ENCODE measurements at places on chromosomes 3 and 15.

DNA sequence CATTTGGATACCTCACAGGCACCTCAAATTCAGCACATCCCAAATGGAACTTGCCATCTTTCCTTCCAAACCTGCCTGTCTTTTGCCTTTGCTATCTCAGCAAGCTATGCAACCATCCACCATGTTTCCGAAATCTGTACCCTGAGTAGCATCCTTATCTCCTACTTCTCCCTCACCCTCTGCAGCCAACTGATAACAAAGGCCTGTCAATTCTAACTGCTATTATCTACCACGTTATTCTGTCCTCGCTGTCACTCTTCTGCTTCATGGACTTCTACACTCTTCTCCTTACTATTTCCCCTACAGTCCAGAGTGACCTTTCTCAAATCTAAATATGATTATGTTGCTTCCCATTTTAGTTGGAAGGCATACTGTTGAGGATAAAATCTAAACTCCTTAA lies 25.5 kb upstream of the TAFA4 start:
- no peak for DNase-seq

- no peak for DNase-seq
These were observed 2.2 kb upstream of the MLF1 start for GRCh38 chr3:158568784-158569183.

- DNase-seq: no peak
These were observed 183.8 kb upstream of the KCNMB2 start for GRCh38 chr3:178352326-178353005.

GRCh38 chr15:72426753-72427152 lies 28.6 kb downstream of the TMEM202 start:
- DNase-seq: no peak

DNA sequence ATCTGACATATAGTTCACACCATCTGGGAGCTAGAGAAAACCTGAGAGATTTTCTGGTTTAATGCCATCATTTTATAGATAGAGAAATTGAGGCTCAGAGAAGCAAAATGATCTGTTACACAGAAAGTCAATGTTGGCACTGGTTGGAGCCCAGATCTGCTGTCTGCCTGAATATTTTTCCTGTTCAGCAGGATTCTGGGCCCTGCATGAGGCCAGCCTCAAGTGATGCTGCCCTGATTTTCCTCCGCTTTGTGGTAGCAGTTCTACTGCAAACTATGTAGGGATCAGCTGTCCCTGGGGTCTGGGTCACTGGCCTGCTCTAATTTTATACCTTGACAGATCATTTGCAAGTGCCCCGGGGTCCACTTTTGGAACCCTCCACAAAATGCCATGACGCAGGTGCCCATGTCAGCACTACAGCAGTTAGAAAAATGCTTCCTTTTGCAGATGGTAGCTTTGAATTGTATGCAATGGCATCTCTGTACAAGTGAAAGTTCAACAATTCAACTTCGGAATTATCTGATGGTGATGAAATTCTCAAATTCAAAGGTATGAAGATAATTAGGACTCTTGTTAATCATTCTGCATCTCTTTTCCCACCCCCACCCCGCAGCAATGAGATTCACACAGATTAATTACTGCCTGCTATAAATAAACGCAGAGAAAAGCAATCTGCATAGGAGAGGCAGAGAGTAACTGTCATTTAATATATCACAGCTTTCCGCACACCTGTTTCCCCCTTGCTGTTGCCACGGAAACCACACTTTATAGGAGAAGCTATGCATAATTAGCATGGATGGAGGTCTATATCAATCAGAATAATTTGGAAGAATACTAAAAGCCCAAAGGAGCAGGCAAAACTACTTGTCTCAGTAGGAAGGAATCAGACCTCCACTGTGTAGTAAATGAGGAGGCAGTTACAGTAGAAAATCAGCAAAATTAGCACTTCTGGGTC lies 222.6 kb downstream of the PDCD6IP start:
- no peak for DNase-seq

- DNase-seq: peak; percentile 17
These were observed 1.6 kb downstream of the NXPE3 start for GRCh38 chr3:101780661-101781060.

DNA sequence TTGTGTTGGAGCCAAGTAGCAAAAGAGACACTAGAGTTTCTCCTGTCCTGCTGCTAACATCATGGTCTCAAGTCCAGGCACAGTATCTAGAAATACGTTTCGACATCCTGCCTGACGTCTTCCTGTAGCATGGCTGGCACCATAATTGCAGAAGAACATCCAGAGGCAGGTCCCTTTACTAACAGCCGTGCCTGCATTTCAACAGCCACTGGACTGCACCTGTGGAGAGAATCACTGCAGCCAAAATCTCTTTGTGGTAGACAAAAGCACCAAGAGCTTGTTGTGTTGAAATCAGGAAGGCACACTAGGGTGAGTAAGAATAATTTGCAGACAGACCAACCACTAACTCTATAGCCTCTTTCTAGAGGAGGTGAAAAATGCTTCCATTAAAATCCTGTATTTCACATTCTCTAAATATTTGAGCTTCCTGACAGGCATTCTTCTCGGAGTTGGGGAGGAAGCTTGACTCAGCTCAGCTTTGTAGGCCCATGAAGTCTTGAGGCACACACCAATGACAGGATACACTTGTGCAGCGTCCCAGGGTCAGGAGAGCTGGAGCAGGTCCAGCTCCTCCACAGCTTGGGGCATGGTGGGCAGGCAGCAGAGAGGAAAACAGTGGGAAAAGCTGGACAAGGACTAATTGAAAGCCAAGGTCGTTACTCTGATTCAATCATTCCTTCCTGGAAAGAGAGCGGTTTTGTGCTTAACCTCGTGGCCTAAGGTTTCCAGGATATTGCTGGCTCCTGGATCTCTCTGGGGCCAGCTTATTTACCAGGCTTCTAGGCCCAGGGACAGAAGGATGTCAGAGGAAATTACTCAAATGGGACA lies 244.9 kb downstream of the FAM43A start:
- peak; percentile 51 for DNase-seq

- no peak for DNase-seq
These were observed 229.7 kb upstream of the EIF1B start for GRCh38 chr3:40079847-40080240.

- no peak for DNase-seq
These were observed 372.3 kb downstream of the SV2B start for GRCh38 chr15:91472316-91472756.

DNA sequence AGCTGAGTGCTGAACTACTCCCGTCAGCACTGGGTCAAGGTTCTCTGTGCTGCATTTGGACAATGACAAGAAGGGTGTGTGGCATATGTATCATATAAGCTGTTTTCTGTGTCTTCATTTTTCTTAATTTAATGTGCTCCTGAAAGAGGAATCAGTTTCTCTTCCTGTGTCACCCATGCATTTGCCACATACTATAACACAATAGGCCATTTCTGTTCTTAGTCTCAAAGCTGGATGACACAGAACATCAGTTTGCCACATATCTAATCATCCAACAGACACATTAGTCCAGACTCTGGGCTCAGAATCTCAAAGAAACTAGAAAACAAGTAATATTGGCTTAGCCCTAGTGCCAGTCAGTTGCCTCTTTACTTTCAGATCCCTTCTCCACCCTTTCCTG lies 34.1 kb downstream of the CEP19 start:
- no peak for DNase-seq

- DNase-seq: peak; percentile 58
These were observed 706 bp downstream of the DVL3 start for GRCh38 chr3:184155644-184156521.

- DNase-seq: no peak
These were observed 96.5 kb upstream of the MYO5C start for GRCh38 chr15:52392008-52392687.

Data from 8988T (cell line).